Bronchial epithelial cell (primary cell): ENCODE measurements at places on chromosomes 1 and 21.

DNA sequence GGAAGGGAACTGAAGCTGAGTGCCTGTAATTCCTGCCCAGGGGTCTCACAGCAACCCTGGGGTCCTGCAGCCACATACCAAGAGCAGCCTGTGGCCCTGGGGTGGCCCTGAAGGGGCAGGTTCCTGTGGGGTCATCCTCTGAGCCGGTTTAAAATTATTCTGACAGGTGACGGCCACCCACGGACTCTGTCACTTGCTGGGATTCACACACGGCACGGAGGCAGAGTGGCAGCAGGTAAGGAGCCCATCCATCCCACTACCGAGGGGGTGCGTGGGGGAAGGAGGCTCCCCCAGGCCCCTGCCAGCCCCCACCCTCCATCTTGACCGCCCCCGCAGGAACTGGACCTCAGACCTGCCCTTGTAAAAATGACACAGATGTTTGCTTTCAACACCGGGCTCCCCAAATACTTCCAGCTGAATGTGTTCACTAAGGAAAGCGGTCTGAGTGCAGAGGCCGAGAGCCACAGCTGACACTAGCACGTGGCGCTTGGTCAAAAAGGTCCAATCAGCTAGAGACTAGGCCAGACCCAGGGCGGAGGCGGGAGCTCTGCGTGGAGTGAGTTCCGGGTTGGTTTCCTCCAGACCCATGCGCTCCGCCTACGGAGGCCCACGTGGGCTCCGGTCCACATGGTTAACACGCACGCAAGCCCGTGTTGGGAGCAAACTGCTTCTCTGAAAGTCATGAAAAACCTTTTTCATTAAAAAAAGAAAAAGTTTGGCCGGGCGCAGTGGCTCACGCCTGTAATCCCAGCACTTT, 10.0 kb downstream of the YBEY start:
- DNase-seq: no peak

DNA sequence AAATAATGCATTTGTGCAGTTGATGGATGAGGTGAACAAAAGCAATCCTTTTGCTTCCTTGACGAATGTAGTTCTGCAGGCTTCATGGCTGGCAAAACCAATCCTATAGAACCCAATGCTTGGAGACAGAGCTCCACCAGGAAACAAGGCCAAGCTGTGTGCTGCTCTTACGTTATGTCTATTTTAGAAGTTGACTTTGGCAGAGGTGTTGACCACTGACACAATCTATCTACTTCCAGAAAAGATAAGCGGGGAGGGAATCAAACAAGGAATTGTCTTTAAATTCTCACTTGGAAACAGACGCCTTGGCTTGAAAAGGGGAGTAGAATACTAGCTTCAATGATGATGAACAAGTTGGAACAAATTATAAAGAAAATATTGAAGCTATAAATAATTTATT, 211.2 kb downstream of the SETD4 start:
- no peak for DNase-seq

DNA sequence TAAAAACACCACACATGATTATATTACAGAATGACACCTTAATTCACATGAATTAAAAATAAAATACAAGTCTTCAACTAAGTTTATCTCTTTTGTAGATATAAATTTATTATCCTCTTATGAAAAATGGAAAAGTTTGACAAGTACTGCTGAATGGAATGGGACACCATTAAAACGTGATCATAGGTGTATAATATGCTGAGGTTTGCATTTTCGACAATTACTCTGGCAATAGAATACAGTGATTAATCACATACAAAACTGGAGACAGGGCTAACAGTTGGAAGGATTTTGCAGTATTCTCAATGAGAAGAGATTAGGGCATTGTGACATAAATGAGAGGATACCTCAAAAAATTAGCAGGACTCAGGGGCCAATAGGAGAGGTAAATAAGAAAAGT, 17.1 kb upstream of the PLPPR4 start:
- DNase-seq: no peak

DNA sequence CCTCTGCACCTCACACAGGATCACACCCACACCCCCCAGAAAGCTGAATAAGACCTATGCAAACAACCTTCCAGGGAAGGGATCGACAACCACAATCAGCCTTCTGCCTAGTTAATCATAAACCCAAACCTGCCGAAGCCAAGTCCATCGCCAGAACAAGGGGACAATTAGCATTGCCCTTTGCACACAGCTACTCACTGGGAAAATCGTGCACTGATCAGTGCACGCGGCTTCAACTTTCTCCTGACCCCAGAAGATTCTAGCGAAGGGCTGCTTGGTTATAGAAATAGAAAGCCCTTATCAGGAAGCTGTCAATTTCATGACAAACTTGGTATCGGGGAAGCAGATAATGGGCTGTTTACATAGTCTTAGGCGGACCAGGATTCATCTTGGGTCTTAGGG, 29.5 kb downstream of the RUNX1 start:
- no peak for DNase-seq

DNA sequence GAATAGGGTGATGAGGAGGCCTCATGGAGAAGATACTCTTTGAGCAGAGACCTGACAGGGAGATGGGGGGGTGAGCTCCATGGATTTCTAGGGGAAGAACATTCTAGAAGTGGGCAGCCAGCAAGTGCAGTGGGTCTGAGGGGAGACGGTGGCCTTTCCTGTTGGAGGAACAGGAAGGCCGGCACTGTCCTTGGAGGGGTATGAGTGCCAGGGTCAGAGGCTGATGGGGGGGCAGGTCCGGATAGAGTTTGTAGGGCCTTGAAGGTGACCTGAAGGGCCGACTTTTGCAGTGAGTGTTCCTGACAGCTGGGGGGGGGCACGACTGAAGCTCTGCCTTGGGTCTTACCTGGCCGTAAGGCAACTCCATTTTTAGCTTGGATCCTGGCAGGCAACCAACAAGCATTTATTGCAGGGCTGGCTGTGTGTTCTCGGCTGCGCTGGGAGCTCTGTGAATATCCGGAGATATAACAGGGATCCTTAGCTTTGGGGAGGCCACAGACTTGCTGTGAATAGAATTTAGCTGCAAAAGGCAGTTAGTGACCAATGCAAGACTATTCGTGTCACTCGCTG, 130.6 kb downstream of the MRPS6 start:
- DNase-seq: no peak

GRCh38 chr1:46246548-46247435, 771 bp upstream of the RAD54L start:
- no peak for DNase-seq

GRCh38 chr1:247647864-247648263, 31.7 kb downstream of the OR13G1 start:
- DNase-seq: no peak

- DNase-seq: no peak
These were observed 35.8 kb upstream of the SOX13 start for GRCh38 chr1:204036882-204037655.

GRCh38 chr1:107897438-107898345, 67.3 kb downstream of the VAV3 start:
- DNase-seq: no peak

DNA sequence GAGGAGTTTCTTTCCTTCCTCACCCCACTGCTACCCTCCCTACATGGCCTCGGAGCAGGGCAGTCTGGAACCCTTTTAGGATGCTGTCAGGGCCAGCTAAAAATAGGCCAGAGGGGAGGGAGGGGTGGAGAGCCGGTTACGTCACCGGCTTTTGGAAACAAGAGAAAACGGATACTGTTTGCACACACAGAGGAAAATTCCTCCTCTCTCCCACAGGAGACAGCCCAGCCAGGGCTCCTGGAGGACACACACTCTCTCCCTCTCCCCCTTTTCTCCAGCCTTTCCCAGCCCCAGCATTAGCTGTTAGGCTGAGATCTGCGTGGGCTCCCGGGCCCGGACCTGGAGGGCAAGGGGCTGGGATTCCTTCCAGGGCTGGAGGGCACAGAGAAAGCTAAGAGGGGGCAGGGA, 20.0 kb upstream of the ALDH4A1 start:
- peak; percentile 63 for DNase-seq

DNA sequence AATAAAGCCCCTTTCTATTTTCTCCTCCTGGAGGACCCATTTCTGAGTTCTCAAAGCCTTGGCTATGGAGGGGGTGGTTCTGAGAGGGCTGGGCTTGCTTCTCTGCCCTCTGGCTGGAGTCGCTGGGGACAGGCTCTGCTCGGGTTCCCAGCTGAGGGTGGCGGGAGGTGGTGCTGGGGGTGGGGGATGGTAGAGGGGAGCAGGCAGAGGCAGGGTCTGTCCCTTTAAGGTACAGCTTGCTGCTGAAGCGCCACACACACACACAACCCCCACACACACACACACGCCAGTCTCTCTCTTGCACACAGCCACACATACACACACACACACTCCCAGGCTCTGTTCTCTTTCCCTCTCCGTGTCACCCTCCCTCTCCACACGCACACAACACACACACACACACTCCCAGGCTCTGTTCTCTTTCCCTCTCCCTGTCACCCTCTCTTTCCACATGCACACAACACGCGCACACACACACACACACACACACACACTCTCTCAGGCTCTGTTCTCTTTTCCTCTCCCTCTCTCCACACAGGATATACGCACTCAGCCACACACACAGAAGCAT, 69.8 kb upstream of the SSBP3 start:
- DNase-seq: no peak

DNA sequence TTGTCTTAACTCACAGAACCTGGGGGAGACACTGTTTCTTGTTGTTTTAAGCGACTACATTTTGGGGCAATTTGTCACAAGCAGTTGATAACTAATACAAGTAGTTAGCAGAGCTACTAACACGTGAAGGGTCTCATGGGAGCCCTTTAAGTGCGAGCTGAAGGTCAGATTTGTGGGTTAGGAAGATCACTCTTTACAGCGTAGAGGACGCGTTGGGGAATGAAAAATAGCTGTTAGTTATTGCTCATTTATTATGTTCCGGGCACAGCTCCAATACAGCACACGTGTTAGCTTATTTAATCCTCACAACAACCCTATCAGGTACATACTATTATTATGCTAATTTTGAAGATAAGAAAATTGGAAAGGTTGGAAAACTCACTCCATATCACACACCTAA, 95.9 kb downstream of the ACTL8 start:
- DNase-seq: no peak

- DNase-seq: no peak
These were observed 61.0 kb upstream of the ADARB1 start for GRCh38 chr21:45013260-45013841.

DNA sequence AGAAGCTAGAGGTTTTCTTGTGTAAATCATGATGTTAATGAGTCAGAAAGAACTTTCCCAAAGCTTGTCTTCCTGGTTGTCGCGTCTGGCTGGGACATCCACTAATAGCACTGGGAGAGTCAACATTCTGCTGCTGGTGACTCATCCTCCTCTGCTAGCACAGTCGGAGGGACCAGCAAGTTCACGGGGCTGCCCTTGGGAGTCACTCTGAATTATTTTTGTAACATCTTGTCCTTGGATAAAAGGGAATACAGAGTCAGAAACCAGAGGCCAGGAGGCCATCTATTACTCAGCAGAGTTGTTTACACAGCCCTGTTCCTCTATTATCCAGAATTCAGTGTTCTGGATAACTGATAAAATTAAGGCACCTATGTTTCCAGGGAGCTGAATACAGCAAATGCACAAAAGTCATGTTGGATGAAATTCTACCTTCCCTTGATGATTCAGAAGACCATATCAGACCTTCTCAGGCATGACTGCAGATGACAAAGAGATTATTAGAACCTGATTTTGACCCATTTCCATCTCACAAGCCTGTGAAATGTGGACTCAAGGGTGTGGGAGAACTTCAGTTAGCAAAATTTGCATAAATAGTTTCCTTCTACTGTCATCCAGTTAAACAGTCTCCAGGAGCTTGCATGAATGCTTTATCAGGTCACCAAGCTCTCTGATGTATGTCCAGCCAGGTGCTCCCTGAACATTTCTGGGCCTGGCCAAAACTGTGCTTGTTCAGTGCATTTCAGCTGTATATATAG, 68.1 kb downstream of the JAK1 start:
- peak; percentile 95 for DNase-seq

DNA sequence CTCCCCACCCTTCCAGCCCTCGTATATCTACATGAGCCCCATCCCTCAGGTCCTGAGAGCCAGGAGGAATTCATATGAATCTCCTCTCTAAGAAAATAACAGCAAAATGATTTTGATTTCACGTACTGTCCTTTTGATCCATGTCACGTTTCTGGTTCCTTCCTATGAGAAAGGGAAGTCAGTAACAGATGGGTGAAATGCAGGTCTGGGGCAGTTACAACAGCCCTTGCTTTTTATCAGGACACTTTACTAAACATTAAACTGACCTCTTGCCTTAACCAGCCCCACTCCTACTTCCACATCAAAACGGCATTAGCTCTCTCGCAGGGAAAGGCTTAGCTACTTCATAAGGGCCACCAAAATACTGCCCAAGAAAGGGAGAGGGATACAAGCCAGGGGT, 59.0 kb downstream of the SPATA46 start:
- no peak for DNase-seq

GRCh38 chr1:81954534-81955020, 153.8 kb downstream of the ADGRL2 start:
- DNase-seq: peak; percentile 19

- DNase-seq: no peak
These were observed 37.0 kb upstream of the CCSAP start for GRCh38 chr1:229379846-229380245.

DNA sequence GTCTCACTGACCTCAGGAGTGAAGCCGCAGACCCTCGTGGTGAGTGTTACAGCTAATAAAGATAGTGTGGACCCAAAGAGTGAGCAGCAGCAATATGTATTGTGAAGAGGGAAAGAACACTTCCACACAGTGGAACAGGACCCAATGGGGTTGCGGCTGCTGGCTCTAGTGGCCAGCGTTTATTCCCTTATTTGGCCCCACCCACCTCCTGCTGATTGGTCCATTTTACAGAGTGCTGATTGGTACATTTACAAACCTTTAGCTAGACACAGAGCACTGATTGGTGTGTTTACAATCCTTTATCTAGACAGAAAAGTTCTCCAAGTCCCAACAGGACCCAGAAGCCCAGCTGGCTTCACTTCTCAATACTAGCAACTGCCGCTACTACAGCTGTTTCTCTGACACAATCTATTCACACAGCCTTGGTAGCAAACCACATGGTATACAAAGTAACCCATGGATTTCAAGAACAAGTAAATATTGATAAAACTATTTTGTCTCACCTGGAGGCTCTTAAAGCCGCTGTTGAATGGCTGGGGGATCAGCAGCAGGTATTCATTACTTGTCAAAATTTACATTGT, 25.3 kb upstream of the ITLN1 start:
- no peak for DNase-seq

- no peak for DNase-seq
These were observed 15.4 kb downstream of the TIE1 start for GRCh38 chr1:43315963-43316737.

GRCh38 chr21:42226626-42227025, 7.7 kb downstream of the ABCG1 start:
- DNase-seq: no peak

DNA sequence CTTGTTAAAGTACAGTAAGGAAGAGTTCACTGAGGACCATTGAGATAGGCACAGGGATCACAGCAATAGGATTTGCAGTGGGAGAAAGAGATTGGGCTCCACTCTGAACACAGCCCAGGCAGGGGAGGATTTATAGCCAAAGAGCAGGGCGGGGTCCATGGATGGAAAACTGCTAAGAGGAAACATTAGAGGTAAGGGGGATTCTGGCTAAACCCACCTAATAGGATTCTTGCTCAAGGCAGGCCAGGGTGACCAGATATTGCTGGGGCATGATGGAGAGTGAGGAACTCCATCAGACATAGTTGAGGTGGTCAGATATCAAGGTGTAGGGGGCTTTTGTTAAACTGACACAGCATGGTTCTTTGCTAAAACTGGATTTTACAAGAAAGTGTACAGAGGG, 372.8 kb downstream of the NPHP4 start:
- DNase-seq: no peak
